ENCODE measurements at places on chromosomes 12 and 14.

- no peak for DNase-seq
Observed at GRCh38 chr12:93541578-93542225, 30.8 kb upstream of the SOCS2 start.

DNA sequence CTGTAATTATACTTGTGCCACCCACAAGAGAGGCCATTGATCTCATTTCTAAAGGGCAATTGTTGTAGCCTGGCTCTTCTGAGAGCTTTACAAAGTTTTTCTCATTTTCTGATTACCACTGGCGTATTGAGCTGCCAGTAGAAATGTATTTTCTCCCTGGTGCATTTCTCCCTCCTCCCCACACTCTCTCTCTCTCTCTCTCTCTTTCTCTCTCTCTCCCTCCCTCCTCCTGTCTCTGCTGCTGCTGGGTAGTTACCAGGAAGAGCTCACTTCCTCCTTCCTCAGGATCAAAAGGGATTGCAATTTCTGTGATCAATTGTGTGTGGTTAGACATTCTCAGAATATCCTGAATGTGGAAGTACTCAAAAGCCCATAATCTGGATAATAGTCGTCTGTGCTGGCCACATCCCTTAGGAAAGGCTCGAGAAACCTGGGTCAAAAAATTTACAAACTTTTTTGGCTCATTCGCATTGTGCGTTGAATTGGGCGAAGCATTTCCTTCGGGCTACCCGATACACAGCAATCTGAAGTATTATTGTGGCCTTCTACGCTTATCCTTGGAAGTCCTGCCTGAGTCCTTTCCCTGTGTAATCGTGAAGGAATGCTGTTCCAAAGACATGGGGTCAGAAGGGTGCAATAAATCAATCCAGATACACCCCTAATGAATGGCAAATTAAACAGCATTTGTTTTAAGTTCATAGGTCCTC is 254.8 kb downstream of the MSRB3 start:
- DNase-seq = no peak

- DNase-seq = no peak
Observed at GRCh38 chr12:75130811-75131210, 78.8 kb downstream of the KCNC2 start.

DNA sequence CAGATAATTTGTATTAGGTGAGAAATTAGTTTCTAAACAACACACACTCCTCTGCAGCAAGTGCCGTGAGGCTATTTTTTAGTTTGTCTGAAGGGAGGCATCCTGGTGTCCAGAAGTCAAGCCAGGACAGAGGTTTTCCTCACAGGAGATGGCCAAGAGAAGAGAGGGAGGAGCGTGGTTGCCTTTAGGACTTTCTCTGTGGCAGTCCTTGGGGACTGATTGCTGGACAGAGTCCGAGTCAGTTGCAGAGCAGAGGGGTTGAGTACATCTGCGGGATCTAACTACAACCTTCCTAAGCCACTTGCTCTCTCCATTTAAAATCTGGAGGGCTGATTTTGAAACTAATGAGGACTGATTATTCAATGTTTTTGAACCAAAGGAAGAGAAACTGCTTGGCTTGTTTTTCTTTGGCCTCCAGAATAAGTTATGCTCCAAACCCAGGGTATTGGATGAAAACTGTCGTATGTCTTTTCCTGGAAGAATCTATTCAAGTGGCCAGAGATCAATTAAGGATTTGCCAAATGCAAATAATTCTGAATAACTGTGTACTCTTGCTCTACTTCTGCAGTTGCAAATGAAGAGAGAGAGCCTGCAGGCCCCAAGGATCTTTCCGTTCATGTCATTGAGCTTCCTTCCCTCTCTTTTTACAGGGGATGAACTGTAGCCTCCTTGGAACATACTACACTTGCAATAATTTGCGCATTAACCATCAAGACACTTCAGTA is 1.2 kb downstream of the SLCO1C1 start:
- no peak for DNase-seq

- peak; percentile 95 for DNase-seq
Observed at GRCh38 chr14:96146131-96146771, 58.4 kb upstream of the BDKRB2 start.

- no peak for DNase-seq
Observed at GRCh38 chr12:95205016-95205624, 12.1 kb downstream of the FGD6 start.

GRCh38 chr14:32933629-32934072 is 5.0 kb upstream of the NPAS3 start:
- DNase-seq = no peak

GRCh38 chr12:90261283-90261682 is 552.6 kb upstream of the ATP2B1 start:
- DNase-seq = no peak

GRCh38 chr14:55249423-55249822 is 21.8 kb upstream of the FBXO34 start:
- DNase-seq = no peak

All from smooth muscle cell of the brain vasculature (primary cell).